Fibroblast of skin of left quadriceps (primary cell): ENCODE measurements at places on chromosomes 1 and 21.

DNA sequence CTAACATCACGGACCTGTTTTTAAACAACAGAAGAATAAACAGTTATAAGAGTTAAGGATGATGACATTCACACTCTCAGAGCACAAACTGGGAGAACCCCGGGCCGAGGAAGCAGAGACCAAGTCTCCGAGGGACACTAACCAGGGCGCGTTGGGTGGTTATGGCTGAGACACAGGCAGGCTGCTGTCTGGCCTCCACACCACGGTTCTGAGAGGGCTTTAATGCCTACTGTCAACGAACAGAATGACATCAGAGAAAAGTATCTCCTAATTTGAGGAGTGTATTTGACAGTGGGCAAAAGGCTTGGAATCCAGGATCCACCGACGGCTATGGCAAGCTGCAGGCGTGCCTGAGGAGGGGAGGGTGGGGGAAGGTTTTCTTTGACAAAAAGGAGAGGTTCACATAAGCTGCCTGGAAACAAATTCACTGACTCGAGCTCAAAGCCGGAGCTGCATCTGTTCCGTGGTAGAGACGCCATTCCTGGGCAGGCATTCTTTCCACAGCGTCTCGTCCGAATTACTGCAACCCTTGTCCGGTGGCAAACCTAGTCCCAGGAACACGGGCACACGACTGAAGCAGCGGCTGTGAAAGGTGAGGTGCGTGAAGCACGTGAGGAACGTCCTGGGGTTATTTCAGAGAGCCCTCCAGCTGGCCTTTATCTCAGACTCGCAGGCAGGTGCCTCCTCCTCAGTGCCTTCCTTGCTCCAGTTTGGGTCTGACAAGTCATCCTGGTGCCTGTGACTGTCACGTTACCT lies 9.4 kb downstream of the POFUT2 start:
- no peak for DNase-seq

- DNase-seq = peak; percentile 77
Observed at GRCh38 chr1:56972976-56973375, 7.2 kb upstream of the C8B start.

DNA sequence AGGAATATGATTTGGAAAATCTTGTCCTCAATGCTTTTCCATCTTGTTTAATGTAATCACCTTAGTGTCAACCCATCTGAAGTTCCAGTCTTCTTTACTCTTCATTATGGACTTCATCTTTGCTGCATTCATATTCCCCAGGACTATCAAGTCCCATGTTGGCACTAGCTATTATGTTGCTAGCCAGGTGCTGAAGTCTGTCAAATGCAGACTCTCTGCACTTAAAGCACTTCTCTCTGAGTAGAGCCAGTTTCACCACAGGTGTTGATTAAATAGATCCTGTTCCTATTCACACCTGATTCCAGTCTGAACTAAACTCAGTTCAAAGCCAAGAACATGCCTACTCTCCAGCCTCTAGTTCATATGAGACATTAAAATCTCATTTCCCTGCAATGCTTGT lies 75.0 kb upstream of the PKN2 start:
- DNase-seq = no peak

- no peak for DNase-seq
Observed at GRCh38 chr1:2119886-2120285, 69.7 kb downstream of the PRKCZ start.

GRCh38 chr1:41810446-41810845 lies 108.3 kb downstream of the HIVEP3 start:
- DNase-seq = peak; percentile 39

- DNase-seq = no peak
Observed at GRCh38 chr1:30755746-30756145, 1.8 kb downstream of the LAPTM5 start.

DNA sequence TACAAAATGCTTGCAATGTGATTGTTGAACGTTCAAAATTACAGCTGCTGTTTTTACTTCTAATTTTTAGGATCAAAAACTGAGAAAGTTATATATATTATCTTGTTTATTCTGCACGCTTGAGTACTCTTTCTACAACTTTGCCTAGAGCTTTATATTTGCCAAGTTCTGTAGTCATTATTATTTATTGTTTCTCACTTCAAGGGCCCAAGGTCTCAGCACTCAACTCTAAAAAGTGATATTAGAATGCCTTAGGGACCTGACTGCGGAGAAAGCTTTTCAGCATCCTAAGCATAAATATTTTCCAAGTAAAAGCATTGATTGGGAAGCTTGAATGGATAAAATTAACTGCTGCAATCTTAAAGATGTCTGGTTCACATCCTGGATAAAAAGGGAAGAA lies 83.6 kb downstream of the UBE2U start:
- no peak for DNase-seq

GRCh38 chr1:190578526-190578925 lies 100.9 kb upstream of the BRINP3 start:
- no peak for DNase-seq

DNA sequence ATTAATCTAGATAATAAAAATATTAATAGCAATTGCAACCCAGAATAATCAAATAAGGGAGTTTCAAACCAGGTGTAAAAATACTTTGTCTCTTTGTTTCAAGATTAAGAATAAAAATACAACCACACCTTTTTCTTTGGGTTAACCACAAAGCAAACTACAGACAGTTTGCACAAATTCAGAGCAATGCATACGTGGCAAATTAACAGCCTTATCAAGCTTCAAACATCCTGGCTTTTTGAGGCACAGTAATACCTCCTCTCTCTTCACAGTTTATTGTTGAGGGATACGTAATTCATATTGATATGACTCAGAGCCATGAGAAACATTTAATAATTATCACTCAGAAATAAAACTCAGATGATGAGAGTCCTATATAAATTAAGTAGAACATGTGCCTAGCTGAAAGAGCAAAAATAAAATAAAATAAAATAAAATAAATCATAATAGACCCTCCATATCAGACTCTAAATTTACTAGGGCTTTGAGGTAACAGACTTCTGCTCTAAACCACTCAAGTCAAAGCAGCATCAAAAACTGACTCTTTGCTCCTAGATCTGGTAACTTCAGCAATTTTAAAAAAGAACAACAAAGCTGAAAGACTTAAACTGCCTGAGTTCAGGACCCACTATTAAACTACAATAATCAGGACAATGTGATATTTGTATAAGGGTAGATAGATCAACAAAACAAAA lies 11.4 kb downstream of the EDEM3 start:
- no peak for DNase-seq

GRCh38 chr1:14294860-14295536 lies 303.5 kb upstream of the KAZN start:
- no peak for DNase-seq

DNA sequence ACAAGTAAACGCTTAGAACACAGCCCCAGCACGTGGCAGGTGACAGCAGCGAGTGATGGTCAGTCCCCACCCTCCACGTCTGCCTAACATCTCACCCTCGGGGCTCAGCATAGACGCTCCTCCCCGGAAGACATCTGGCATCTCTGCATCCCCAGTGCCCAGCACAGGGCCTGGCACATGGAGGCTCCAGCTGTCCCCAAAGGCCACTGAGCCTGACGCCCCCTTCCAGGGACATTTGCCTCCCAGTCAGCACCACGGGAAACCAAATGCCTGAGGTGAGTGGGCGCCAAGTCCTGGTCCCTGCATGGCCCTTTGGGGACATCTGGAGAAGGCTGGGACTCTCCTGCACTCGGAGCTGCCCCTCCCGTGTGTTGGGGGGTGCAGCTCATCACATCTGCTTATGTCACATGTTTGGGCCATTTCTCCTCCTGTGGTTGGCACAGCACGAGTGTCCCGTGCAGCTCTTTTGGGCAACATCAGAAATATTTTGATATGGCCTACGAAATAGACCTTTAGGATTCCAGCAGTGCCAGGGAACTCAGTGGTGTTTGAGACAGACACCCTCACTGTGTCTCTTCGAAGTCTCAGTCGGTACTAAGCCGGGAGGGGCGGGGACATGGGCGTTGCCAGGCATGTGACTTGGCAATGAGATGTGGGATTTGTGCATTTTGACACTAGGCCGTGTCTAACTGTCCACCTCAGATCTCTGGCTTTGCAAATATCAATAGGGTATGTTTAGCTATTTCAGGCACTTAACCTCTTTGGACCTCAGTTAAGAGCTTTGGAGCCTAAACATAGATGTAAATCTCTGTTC lies 315.0 kb downstream of the PTPRU start:
- no peak for DNase-seq

DNA sequence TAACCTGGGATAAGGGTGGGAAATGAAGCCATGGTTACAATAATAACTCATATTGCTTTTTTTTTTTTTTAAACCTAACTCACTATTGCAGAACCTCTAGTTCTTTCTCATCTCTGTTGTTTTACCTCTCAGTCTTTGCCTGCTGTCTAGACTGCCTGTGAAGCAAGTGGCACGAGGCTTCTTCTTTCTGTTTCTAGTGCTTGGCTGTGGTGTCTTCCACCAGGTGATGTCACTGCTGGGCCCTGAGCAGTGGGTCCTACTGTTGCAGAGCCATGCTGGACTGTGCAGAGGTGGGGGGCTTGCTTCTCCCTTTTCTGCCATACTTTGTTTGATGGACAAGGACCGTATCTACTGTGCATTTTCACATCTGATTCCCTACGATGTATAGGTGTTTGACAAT lies 51.7 kb downstream of the ZNF326 start:
- no peak for DNase-seq

- DNase-seq = no peak
Observed at GRCh38 chr1:116211294-116211693, 100.1 kb downstream of the MAB21L3 start.

GRCh38 chr1:191904991-191905390 lies 253.3 kb upstream of the RGS18 start:
- DNase-seq = no peak

- DNase-seq = no peak
Observed at GRCh38 chr1:36346741-36347370, 23.4 kb upstream of the EVA1B start.

- no peak for DNase-seq
Observed at GRCh38 chr1:57033222-57034001, 67.6 kb upstream of the C8B start.

DNA sequence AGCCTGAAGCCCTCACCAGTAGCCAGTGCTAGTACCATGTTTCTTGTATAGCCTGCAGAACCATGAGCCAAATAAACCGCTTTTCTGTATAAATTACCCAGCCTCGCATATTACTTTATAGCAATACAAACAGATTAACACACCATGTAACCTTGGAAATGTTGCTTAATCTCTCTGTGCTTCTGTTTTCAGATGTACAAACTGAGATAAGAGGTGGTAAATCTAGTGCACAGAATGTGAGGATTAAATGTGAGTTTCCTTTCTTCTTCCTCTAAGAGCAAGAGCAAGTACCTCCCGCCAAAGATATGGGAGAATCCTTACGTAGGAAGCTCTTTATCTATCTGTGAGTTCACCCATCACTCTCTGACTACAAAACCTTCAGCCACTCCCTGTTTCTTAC lies 128.4 kb downstream of the HIVEP3 start:
- no peak for DNase-seq
